Stimulated activated CD4-positive, alpha-beta T cell treated with anti-CD3 and anti-CD28 coated beads, Interleukin-4, amount 100 ng/mL, for 48 hours (primary cell): ENCODE measurements at places on chromosomes 7 and 10.

DNA sequence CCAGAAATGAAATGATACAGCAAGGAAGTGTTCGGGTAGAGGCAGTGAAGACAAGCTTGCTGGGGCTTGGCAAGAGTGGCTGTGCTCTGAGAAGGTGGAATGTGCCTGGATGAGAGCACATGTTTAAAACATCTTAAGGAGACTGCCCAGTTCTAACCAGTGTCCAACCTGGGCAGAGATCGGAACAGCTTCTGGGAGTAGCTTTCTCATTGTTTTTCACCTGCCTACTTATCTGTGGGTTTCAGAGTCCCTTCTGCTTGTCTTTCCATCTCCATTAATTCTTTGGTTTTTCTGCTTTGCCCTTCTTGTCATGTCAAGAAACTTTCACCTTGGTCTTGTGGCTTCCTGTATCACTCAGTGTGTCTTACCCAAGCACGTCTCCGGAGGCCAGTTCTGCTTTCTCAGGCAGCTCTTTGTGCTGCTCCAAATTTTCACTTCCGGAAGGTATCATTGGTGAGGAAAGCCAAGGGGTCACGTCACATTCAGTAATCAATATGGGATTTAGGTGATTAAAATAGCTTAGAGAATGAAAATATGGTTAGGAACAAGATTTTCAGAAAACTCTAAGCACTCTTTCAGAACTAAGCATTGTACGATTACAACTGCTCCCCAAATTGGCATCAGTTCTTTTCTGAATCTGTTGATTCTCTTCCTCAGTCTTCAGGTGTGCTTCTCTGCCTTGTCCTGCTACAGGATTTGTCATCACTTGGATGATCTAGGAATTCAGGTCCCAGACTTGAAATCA, 5.5 kb upstream of the LAMB4 start:
- DNase-seq = no peak

GRCh38 chr7:29247224-29247962, 52.8 kb downstream of the CHN2 start:
- no peak for DNase-seq

- no peak for DNase-seq
Observed at GRCh38 chr10:85542152-85542551, 824.4 kb downstream of the GRID1 start.

DNA sequence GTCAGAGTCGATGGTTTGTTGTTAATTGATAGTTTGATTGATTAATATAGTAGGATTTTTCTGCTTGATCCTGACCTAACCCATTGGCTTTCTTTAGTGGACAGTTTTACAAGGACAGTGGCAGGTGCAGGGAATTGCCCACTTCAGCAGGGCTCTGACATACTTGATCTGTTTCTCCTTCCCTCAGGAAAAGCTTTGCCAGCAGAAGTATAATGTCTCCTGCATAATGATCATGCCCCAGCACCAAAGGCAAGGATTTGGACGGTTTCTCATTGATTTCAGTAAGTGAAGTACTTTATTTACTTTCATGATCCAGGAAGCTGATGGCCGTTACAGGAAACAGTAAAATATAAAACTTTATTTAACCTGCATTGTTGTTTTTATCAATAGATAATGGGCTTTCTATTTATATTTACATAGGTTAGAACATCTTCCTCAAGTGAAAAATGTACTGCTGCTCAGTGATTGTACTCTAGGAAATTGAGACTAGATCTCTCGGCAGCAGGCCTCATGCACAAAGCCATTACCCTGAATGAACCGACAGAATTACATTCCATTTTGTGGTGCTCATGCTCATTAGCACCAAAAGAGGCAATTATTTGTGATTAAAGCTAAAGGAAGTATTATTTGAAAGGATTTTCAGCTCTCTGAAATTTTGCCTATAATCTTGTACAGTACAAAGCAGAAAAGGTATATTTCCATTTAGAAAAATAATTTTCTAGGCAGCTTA, 122.5 kb upstream of the SAMD8 start:
- no peak for DNase-seq

GRCh38 chr10:102629661-102630614, 14.3 kb upstream of the TRIM8 start:
- DNase-seq = no peak

- no peak for DNase-seq
Observed at GRCh38 chr10:76404531-76404930, 973.1 kb downstream of the LRMDA start.

DNA sequence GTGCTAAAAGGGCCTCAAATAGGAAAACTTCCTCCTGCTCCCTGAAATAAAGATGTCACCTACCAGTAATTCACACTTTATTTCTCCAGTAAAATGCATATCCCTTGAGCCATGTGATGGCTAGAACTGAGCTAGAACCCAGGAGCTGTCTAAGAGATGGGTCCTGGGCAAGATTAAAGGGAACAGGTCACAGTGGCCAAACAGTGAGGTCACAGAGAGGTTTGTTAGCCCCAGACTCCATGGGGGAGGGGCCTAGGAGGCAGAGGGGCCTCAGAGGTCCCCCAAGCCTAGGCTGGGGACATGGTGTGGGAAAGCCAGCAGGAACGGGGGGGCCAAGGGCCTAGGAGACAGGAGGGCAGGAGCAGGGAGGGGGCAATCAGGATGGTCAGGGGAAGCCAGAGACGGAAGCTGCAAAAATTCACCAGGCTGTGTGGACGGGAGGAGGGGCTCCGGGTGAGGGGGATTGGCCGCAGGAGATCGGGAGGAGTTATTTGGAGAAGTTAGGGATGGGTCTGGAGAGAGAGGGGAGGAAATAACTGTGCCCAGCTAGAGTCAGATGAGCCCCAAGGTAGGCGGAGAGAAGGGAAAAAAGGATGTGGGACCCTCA, 3.3 kb downstream of the FBXO24 start:
- no peak for DNase-seq

DNA sequence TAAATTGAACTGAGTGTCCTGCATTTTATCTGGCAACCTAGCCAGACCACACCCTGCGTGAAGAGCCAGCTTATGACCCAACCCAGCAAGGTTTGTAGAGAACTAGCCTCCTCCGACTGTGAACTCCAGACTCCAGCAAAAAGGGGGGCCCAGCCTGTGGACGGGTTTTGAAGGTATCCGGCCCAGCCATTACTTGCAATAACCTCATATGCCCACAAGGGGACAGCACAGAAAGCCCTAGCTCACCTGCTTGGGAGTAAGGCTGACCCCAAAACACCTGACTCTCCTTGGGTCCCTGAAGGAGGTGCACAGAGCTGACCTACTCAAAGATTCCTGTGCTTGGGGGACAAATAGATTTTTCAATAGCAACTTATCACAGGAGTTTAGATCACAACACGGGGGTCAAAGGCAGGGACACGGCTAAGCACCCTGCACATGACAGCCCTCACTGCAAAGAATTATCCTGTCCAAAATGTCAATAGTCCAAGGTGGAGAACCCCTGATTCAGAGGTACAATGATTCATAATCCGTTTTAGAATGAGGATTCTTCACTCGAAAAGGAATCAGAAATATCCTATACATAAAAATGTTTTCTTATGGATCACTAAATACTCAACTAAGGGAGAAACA, 4.6 kb downstream of the TRPV6 start:
- DNase-seq = peak; percentile 21

- DNase-seq = no peak
Observed at GRCh38 chr7:43041105-43041504, 71.3 kb upstream of the HECW1 start.

- no peak for DNase-seq
Observed at GRCh38 chr7:102215256-102215655, 71.4 kb upstream of the SH2B2 start.

DNA sequence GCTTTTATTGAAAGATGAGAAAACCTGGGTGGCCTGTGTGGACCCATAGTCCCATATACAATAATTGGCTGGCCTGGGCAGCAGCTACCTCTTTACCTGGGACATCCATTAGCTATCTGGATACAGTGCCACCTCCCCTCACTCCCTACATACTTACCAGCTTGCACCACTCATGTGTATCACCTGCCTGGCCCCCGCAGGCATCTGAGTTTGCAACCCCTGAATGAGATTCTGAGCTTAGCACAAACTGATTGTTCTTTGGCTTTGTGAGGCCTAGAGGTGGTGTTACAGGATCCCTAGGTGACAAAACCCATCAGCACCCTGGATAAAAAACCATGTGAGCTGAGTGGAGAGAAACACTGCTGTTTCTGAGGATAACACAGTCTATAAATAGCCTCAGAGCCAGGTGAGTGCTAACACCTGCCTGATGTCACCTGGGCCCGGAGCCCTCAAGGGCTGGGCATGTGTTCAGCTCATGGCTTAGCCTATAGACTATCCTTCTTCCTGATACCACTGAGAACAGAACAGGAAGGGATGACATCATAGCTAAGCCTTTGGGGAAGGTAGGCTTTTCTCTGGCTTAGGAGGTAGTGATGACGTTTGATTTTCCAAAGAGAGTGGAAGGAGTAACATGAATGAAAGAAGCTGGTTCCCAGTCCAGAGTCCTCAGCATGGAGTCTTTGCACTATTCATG, 2.6 kb upstream of the PPIF start:
- no peak for DNase-seq

DNA sequence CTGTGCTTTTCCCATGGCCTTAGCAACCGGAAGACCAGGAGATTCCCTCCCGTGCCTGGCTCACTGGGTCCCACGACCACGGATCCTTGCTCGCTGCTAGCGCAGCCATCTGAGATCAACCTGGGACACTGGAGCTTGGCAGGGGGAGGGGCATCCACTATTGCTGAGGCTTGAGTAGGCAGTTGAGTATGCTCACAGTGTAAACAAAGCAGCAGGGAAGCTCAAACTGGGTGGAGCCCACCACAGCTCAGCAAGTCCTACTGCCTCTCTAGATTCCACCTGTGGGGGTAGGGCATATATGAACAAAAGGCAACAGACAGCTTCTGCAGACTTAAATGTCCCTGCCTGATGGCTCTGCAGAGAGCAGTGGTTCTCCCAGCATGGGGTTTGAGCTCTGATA, 697.0 kb downstream of the SORCS1 start:
- DNase-seq = no peak
